ENCODE measurements at places on chromosomes 12 and 14.

- no peak for DNase-seq
Measured at GRCh38 chr12:127558361-127558760, 708.6 kb upstream of the TMEM132C start.

DNA sequence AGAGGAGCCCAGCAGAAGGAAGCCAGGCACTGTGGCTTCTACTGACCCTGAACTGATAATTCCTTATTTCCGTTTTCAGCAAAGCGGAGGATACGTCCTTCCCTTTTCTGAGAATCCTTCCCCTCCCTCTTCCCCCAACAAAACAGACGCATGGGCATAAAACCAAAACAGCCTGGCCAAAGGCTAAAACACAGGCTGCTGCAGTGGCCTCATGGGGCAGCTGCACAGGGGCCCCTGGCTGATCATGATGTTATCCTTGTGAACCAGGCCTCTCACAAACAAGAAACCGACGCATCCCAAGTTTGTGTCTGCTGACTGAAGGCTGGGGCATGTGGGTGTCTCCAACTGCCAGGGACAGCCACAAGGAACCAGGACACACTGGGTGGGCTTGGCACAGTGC, 23.4 kb upstream of the STON2 start:
- DNase-seq: no peak

DNA sequence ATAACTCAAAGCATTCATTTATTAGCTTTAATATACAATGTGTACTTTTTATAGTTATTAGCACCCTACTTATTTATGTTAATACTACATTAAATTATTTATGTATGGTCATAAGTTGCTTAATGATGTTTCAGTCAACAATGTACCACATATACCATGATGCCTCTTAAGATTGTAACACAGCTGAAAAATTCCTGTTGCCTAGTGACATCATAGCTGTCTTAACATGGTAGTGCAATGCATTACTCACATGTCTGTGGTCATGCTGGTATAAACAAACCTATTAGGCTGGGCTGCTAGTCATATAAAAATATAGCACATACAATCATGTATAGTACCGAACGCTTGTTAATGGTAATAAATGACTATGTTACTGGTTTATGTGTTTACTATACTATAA, 120.4 kb downstream of the ANO6 start:
- DNase-seq: no peak

- DNase-seq: no peak
Measured at GRCh38 chr14:74739293-74740030, 23.7 kb upstream of the YLPM1 start.

GRCh38 chr12:70052931-70053497, 190.2 kb upstream of the CNOT2 start:
- DNase-seq: no peak

- DNase-seq: no peak
Measured at GRCh38 chr12:98466640-98467400, 48.6 kb upstream of the TMPO start.

GRCh38 chr14:101069666-101070362, 166.3 kb upstream of the RTL1 start:
- no peak for DNase-seq

DNA sequence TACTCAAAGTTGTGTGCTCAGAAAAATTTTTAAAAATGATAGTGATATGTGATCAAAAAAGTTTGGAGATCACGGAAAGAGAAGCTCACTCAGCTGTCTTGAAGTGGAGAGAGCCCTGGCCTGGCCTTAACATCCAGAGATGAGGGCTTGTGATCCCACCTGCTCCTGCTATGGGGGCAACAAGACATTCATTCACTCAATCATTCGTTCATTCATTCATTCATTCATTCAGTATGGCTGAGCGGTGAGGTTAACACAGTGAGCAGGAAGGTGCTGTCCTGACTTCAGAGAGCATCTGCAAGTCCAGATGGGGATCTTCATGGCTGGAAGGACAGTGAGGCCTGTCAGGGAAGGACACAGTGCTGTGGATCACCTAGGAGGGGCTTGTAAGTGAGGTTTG, 112.3 kb downstream of the SLC25A47 start:
- DNase-seq: no peak

DNA sequence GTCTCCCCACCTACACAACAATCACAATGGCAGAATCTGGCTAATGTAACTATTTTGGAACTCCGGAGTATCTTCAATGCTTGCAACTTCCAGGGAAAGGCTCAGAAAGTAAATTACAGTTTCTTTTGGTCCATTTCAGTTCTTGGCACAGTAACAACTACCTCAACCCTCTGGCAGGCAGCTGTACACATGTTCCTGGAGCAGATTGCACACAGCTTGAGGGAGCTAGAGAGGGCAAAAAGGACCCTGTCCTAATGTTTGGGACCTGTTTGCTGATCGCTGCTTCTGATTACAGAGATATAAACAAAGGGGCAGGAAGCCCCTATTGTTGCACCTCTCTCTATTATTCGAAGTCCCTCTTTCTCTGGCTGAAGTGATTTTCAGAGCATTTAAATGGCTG, 35.2 kb upstream of the SLC38A1 start:
- DNase-seq: no peak
